Stimulated activated CD4-positive, alpha-beta T cell treated with anti-CD3 and anti-CD28 coated beads, Interleukin-1b, Interleukin-23, amount 100 ng/mL, for 4 hours (primary cell): ENCODE measurements at places on chromosomes 1 and 21.

GRCh38 chr1:159469921-159470533 is 30.5 kb downstream of the OR10J1 start:
- DNase-seq, result no peak

- no peak for DNase-seq
Observed at GRCh38 chr1:41425369-41425768, 59.1 kb downstream of the EDN2 start.

- DNase-seq, result no peak
Observed at GRCh38 chr1:223853748-223854147, 8.0 kb upstream of the TP53BP2 start.

DNA sequence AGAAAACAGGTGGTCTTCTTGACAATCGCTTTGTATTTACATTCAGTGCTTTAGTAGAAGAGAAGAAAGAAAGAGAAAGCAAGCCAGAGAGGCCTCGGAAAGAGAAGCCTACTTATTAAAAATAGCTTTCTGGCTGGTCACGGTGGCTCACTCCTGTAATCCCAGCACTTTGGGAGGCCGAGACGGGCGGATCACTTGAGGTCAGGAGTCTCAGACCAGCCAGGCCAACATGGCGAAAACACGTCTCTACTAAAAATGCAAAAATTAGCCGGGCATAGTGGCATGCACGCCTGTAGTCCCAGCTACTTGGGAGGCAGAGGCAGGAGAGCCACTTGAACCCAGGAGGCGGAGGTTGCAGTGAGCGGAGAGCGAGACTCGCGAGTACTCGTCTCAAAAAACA is 1.8 kb upstream of the SLC19A2 start:
- DNase-seq, result no peak

GRCh38 chr1:55180075-55180670 is 35.0 kb downstream of the USP24 start:
- DNase-seq, result no peak

GRCh38 chr1:50231209-50231608 is 122.5 kb downstream of the ELAVL4 start:
- DNase-seq, result no peak

- no peak for DNase-seq
Observed at GRCh38 chr1:63480057-63480456, 43.0 kb downstream of the ITGB3BP start.

- no peak for DNase-seq
Observed at GRCh38 chr1:209343511-209343910, 240.0 kb upstream of the CAMK1G start.

DNA sequence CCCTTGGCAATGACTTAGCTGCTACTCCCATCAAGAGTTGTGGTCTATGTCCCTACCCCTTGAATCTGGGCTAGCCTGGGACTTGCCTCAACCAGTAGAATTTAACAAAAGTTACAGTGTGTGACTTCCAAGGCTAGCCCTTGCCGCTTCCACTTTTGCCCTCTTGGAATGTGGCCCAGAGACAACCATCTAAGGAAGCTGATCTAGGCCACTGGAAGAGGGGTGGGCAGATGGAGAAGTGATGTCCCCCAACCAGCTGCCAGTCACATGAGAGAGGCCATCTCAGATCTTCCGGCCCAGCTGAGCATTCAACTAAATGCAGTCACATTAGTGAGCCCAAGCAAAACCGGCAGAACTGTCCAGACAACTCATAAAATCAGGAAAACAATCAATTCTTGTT is 115.1 kb downstream of the TOMM20 start:
- DNase-seq, result no peak

GRCh38 chr1:181906631-181907030 is 154.9 kb downstream of the ZNF648 start:
- DNase-seq, result no peak

- peak; percentile 29 for DNase-seq
Observed at GRCh38 chr1:34924759-34925555, 4.5 kb downstream of the DLGAP3 start.

GRCh38 chr1:197062692-197063091 is 4.4 kb downstream of the F13B start:
- DNase-seq, result no peak

GRCh38 chr1:248622570-248623001 is 12.3 kb downstream of the OR2T11 start:
- no peak for DNase-seq

DNA sequence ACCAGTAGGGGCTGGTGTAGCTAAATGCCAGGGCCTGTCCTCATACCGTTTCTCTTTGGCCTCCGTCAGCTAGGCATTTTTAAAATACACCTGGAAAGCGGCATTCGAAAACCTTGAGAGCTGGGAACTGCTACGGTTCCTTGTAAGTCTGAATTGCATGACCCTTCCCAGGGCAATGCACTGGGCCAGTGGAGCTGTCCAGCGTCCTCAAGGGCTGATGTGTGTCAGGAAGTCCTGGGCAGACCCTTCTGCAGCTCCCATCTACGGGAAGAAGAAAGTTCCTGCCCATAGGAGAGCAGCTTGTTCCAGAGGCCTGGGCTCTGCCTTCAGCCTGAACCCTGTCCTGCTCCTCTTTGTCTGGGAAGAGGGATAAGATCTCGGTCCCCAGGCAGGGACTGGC is 34.1 kb downstream of the UBASH3A start:
- no peak for DNase-seq

GRCh38 chr1:216005916-216006315 is 417.3 kb downstream of the USH2A start:
- DNase-seq, result no peak

DNA sequence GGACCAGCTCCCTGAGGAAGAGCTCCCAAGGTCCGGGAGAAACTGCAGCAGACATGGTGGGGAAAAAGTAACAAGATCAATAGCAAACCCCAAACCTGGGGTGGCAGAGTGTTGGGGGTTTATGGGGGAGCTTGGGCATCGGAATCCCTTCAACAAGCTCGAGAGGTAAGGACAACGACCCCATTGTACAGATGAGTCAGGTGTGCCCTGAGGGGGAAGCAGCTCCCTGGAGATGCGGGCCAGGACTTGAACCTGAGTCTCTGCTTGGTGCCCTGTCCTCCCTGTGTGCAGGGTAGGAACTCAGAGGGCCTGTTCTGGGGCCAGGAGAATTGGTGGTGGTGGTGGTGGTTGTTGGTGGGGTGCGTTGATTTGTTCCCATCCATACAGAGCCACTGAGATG is 125.4 kb downstream of the PTPRU start:
- no peak for DNase-seq

- DNase-seq, result no peak
Observed at GRCh38 chr1:113223546-113223945, 150.5 kb downstream of the LRIG2 start.

DNA sequence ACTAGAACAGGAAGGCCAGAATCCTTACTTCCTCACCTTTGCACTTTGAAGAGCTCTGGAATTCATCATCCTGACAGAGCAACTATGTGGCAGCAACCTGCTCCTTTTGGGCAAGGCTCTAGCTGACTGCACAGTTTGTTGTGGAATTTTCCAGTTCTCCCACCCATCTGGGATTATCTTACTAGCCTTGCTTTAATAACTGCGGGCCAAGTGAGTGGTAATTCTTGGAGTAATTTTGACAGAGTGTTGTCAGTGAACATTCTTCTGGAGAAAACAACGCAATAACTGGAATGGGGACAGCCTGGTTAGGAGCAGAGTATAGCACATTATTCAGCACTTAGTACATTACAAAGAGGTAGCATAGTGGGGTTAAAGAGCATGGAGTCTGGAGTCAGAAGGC is 75.3 kb downstream of the NTMT2 start:
- DNase-seq, result no peak

GRCh38 chr21:45639206-45640000 is 4.1 kb upstream of the PCBP3 start:
- no peak for DNase-seq

- DNase-seq, result no peak
Observed at GRCh38 chr1:42660907-42661500, 2.8 kb downstream of the PPIH start.

GRCh38 chr1:211616231-211616964 is 37.4 kb upstream of the SLC30A1 start:
- no peak for DNase-seq

- no peak for DNase-seq
Observed at GRCh38 chr1:8122160-8122476, 96.0 kb upstream of the ERRFI1 start.

DNA sequence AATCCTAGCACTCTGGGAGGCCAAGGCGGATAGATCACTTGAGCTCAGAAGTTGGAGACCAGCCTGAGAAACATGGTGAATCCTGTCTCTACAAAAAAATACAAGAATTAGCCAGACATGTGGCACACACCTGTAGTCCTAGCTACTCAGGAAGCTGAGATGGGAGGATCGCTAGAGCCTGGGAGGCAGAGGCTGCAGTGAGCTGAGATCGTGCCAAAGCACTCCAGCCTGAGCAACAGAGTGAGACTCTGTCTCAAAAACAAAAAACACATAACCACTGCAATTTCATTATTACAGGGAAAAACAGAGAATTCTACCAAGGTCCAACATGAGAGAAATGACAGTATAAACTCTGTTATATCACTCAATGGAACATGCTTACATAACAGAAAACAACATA is 4.4 kb upstream of the TOMM20 start:
- DNase-seq, result no peak

DNA sequence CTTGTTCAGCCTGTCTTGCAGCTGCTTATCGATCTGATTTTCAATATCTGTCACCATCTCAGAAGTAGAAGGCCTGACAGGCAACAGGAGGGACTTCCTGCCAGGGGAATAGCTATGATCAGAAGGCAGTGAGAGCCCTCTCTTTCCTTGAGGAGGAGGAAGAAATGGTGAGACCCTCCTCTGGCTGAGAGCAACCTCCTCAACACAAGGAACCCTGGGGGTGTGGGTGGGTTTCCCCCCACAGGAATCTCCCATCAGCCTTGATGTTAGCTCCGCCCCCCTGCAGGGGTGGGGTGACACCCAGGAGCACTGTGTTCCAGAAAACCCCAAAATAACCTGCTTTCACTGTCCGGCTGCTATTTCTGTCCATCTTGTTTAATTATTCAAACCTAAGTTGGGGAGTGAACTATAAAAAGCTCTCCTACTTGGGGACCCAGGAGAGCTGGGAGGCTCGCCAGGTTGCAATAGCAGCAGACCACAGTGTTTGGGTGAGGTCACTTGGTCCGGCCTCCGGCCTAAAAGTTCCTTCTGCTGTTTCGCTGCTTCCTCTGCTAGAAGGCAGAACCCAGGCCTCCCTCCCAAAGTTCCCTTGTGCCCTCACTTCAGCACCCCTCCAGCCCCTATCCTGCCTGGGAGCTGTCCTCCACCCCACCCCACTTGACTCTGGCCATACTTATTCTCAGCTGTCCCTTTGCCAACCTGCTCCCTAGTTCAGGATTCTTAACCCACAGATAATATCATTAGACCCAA is 7.8 kb upstream of the MEF2D start:
- no peak for DNase-seq

GRCh38 chr1:9849691-9850441 is 26.1 kb upstream of the CLSTN1 start:
- no peak for DNase-seq

- no peak for DNase-seq
Observed at GRCh38 chr1:93964096-93964776, 55.0 kb upstream of the GCLM start.

DNA sequence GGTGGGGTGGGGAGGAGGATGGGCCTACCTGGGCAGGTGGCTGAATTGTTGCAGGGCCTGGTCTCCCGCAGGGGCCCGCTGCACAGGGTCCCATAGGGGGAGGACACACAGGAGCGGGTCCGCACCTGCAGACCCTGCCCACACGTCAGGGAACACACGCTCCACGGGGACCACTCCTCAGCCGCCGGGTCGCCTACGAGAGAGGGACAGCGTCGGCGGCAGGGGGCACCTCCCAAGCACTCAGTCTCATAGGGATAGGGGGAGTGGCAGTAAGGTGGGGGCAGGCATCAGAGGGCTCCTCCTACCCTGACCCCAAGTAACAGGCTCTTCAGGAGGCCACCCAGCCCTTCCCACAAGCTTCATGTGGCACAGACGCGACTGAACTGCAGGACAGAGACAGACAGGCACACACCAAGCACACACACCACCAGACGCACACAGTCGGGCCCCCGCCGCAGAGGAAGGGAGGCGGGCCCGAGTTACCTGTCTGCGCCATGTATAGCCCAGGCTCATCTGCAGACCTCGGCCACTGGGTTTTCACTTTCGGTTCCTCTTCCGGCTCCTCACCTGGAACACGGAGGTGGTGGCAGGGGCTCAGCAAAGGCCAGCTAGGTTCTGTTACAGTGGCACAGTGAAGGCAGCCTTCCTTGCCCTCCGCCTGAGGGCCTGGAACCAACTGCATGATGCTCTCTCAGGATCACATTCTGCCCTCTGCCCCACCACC is 19.8 kb downstream of the ADGRB2 start:
- DNase-seq, result no peak

DNA sequence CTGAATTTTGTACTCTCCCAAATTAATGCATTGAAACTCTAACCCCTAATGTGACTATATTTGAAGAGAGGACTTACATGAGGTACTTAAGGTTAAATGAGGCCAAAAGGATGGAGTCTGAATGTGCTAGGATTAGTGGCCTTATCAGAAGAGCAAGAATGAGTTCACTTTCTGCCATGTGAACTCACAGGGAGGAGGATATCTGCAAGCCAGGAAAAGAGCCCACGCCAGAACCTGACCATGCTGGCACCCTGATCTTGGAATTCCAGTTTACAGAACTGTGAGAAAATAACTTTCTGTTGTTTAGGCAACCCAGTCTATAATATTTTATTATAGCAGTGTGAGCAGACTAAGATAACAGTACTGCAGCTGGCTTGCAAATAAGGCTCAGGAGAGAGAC is 12.2 kb upstream of the FASLG start:
- no peak for DNase-seq

DNA sequence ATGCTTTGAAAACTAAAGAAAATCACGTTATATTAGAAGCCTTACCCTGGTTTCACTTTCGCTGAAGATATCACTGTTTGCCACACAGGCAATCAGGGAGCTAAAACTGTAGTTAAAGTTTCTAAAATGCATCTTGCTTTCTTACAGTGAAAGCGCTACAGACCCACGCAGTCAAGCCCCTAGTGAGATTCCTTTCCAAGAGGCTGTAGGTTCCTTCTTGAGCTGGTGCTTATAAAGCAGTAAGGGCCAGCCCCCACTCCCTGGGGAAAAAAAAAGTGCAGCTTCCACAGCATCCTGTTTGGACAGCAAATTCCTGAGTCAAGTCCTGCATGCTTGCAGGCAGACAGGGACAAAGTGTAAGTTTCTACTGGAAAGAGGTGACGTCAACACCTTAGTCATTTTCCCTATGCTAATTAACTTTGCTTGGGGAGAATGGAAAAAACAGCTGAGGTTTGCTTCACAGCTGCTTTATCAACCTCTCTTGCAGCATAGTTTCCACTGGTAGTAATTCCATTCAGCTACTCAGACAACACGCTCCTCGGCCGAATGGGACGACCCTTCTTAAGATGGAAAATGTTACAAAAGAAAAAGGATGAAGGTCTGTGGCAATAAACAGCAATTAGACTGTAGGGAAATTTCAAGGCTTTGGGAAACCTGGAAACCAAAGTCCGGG is 14.7 kb upstream of the KCNE1 start:
- DNase-seq, result peak; percentile 16

DNA sequence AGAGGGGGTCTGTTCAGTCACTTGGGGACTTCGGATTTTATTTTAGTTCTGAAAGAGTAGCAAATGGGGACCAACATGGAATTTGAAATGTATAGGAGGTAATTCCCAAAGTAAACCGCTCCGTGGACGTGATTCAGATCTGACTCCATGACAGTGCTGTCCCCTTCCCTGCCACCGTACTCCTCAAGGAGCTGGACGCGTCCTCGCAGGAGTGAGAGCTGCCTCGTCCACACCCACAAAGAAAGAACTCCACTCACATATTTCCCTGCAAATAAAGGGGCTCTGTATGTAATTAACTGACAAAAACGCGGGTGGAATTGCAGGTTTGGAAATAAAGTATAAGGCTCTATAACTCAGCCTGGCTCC is 183.6 kb downstream of the ETS2 start:
- DNase-seq, result no peak

- no peak for DNase-seq
Observed at GRCh38 chr1:218711001-218711400, 365.9 kb downstream of the TGFB2 start.
